ENCODE measurements at places on chromosomes 1 and 21.
A peak's percentile ranks its signal among the peaks of the same experiment; 100 is the strongest.

- peak; percentile 6 for DNase-seq
These were observed 97.3 kb downstream of the PLA2G4A start for GRCh38 chr1:186925881-186926669.

GRCh38 chr1:35886577-35887431 is 3.8 kb downstream of the AGO1 start:
- DNase-seq, result no peak

DNA sequence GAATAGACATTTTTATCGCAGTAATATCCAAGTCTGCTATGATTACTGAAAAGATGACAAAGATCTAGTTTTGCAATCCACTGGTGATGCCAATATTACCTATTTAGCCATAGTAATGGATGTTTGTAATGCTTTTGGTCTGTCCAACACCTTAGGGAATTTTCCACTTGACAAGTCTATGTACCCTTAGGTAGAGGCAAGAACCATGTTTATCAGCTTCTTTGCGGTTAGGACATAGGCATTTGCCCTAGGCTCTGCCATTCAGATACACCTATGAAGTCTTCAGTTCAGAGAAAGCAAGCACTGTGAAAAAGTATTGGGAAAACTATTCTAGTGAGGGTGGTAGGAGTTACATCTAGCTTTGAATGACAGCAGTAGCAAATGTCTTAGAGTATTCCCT is 40.2 kb upstream of the SLC35D1 start:
- no peak for DNase-seq

- no peak for DNase-seq
These were observed 153.6 kb downstream of the FAM78B start for GRCh38 chr1:166013232-166013631.

DNA sequence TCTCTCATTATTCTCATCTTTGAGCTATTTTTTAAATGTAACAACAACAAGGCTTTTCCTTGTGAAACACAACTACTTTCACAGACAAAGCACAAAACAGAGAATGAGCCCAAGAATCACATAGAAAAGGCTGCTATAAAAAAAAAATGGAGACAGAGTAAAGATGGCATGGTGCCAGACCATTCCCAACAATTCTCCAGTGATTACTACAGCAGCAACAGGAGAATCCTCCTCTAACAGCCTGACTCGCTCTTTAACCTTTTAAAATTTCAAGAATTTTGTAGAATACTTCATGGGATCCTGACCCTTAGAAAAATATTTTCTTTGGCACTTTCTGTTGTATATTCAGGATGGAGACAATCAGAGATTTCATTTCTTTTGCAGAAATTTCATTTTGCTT is 3.8 kb upstream of the BCAS2 start:
- peak; percentile 1 for DNase-seq

DNA sequence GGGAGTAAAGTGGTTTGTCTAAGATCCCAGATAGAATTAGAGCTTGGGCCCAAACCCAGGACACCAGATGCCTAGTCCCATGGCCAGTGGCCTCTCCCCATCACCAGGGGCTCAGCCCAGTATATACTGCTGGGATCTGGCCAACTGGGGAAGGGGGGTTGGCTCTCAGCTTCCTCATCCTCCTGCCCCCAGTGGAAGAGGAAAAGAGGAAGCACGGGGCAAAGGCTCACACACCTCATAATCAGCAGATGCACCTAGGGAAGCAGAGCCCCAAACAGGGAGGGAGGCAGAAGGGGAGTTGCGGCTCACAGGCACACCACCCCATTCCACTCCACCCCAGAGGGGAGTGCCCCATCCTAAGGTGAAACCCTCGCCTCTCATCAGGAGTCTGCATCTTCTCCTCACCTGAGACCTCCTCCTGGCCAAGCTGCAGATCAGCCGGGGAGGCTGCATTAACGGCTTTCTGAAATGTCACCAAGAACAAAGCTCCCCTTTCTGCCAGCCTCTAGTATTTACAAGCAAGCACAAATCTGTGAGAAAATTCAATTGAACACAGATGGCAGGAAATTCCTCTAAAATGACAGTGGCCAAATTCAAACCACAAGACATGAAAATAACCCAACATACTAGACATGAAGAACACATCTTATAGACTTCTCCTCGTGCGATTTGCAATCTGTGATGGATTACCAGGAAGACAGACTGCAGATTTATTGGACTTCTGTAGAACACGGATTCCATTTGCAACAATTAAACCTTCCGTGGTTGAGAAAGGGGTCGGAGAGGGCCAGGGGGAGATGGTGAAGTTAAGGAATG is 82.8 kb downstream of the GLIS1 start:
- peak; percentile 92 for DNase-seq

DNA sequence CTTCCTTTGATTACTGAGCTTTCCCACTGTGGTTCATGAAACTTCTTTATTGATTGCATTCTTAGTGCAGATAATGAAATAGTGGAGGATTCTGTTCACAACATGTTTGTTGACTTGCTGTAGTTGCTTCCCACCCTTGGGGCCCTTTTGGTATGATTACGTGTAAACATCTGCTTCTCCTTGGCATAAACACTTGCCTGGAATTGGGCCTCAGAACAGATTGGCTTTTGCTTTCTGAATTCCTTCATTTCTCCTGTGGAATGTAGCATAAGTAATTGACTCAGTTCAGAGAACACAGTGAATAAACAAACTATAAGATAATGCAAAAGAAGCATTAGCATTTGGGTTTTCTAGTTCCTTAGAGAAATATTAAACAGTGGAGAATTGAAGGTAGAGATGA is 59.5 kb upstream of the LAMC2 start:
- DNase-seq, result peak; percentile 60

- peak; percentile 77 for DNase-seq
These were observed 413.7 kb downstream of the SETD4 start for GRCh38 chr21:35646606-35647005.

DNA sequence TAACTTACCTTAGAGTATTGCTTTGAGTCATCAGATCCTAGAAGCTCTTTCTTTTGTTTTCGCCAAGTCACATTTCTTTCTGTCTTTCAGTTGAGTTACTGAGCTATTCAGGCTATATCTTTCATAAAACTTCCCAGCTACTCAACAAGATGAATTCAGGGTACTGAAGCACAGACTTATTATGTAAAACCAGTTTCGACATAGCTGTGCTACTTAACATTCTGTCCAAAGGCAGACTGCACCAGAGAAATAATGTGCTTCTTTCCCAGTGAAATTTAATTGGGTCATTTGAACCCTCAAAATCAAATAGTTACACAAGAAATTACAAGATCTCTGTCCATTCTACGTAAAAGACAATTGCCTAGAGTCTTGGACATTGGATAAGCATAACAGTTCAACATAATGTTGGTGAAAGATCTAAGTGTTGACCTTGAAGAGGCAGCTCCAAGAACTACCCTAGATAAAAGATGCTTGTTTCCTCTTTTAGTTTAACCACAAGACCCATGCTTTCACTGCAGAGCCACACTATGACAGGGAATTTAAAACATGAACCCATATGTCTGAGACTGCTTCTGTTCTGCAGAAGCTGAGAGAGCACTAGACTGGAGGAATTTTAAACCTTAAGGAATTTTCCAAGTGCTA is 163.2 kb downstream of the LRRC40 start:
- no peak for DNase-seq

- peak; percentile 54 for DNase-seq
These were observed 154.4 kb downstream of the PLPP3 start for GRCh38 chr1:56424744-56425493.

DNA sequence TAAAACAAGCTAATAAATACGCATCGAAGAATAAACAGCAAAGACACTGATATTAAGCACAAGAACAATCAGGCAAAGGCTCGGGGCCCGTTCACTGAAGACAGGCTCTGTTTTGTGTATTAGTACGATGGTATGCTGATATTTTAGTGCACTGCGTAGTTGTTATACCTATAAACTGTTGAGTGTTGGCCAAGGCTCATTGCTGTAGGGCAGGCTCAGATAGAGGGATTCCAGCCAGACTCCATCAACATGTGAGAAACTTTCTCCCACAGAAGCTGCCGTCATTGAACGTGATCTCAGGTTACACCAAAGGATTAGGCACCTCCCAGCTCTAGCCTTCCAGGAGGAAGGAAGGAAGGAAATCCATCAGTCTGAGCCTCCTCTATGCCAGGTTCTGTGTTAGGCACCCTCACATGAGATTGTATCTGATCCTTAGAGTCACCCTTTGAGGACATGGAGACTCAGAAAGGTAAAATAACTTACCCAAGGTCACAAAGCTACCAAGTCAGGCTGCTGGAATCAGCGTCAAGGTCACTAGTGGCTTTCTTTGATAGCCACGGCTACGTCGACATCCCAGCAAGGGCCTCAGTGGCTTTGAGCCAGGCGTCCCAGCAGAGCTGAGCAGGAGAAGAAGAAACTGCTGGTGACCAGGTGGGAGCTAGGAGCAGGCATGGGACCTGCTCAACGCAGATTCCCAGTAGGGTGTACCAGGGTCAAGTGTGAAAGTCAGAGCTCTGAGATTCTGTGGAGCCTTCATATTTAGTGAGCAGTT is 14.8 kb downstream of the BCAR3 start:
- peak; percentile 24 for DNase-seq

- peak; percentile 84 for DNase-seq
These were observed 21.4 kb downstream of the SEC16B start for GRCh38 chr1:177948336-177948972.

- peak; percentile 74 for DNase-seq
These were observed 29.4 kb upstream of the TRIM17 start for GRCh38 chr1:228445843-228446650.

DNA sequence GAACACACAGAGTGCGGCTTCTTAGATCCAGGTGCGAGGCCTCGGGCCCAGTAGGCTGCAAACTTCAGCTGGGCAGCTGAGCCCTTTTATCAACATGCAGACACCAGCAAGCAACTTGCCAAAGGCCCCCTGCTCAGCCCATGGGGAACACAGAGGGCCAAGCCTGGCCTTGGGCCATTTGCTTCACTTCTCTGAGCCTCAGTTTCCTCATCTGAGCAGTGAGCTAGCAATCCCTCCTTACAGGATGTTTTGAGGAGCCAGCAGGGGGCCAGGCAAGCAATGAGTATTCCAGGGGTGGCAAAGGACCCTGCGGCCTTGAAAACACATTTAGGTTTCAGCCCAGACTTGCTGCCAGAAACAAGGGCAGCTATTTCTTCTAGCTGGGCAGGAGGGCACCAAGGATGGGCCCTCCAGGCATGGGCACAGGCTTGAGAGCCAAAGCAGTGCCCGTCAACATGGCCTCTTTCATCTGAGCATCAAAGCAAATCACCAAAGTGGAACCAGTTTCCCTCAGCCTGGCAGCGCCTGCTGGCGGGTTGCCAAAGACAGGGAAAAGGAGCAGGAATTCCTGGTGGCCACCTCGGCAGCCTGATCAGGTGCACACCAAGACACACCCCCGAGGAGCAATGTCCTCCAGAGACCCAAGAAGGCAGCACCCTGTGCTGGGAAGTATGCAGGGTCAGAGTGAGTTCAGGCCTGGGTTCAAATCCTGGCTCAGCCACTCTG is 1.4 kb downstream of the MATN1 start:
- DNase-seq, result no peak

DNA sequence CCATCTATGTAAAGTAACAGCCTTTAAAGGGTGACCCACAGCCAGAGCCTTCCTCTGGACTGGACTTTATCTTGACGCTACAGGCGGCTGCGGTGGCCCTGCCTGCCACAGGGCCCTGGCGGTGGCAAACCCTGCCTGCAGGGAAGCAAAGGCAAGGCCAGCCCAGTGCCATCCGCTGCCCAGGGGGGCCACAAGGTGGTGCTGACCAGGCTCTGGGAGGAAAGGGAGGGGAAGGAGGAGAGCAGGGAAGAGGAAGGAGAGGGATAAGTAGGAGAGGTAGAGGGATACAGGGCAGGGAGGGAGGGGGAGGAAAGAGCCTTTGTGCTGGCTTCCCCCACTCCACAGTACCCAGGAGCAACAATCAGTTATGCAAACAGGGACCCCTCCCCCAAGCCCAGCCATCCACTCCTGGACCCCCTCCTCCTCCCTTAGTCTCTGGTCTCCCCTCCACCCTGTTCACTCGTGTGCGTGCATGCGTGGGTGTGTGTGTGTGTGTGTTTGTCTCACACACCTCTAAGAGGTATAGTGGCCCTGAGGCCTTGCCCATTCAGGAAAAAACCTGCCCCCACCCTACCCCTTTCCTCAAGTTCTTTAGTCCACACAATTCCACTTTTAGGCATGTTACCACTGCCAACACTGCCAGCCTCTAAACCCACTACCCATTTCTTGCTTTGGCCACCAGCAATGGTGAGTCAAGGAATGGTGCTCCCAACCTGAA is 30.3 kb downstream of the SSBP3 start:
- no peak for DNase-seq

GRCh38 chr1:195903203-195903602 is 705.0 kb downstream of the KCNT2 start:
- no peak for DNase-seq

GRCh38 chr1:40313329-40313957 is 3.6 kb downstream of the COL9A2 start:
- DNase-seq, result peak; percentile 45

GRCh38 chr1:6732942-6733341 is 31.3 kb upstream of the DNAJC11 start:
- DNase-seq, result no peak

GRCh38 chr1:193270996-193271395 is 84.6 kb upstream of the B3GALT2 start:
- DNase-seq, result peak; percentile 24

- peak; percentile 24 for DNase-seq
These were observed 26.5 kb downstream of the NFYC start for GRCh38 chr1:40717955-40718354.

DNA sequence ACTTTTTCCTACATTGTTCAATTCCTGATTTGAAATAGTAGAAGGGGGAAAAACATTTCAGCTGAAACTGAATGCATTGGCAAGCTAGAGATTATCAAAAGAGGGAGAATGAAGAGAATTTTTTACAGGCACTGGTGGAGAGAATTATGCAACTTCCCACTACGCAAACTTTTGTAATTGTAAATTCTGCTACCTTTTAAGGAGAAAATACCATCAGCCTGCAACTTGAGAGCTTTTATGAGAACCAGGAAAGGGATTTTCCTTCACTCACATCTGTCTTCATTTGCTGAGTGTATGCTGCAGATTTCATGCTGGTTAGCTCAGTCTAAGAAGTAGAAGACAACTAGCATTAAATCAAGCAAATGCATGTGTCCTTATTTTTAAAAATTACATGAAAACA is 43.7 kb downstream of the ADAMTS1 start:
- DNase-seq, result peak; percentile 87

- no peak for DNase-seq
These were observed 64.0 kb downstream of the ZBTB17 start for GRCh38 chr1:15911927-15912326.

DNA sequence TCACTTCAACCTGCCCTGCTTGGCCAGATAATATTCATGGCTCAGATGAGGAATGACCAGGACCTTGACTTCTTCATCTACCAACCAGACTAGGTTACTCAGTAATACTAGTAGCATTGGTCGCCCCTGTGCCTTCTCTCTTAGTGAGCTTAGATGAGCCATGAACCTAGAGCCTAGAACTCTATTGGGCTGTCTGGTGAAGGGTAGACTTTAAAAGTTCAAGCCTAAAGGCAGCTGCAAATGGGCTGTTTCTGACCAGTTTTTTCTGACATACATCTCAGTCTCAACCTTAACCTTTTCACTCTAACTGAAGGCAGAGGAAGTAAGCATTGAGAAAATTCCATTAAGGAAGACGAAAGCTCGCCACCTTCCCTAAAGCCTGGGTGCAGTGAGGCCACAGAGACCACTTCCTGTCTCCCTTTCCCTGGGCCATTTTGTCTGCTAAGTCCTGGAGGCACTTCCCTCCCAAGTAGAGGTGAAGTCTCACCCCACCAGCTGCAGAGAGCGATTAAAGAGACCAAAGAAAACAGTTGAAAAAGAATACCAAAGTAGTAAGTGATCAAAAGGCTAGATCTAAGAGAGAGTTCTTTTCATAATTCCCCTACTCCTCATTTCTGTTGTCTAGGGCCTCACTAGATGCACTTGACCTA is 53.3 kb downstream of the MTR start:
- DNase-seq, result no peak
